ENCODE measurements at places on chromosomes 7 and 10. TPM values are rescaled to one million over a fixed set of nuclear protein-coding genes. Genes with fewer than 3 reads are reported as not detected.

Gene IFIT1B
- not detected for total RNA-seq

Gene CUZD1
- total RNA-seq = 3.8 TPM

Gene TNPO3
- total RNA-seq = 87.0 TPM

Gene TMED4
- 60.9 TPM for total RNA-seq

Gene PRTFDC1
- 4.8 TPM for total RNA-seq

Gene TMEM184A
- total RNA-seq = 1.4 TPM

Gene RBP3
- not detected for total RNA-seq

Gene MLXIPL
- 23.8 TPM for total RNA-seq

Gene TMEM273
- total RNA-seq = 0.27 TPM

GRCh38 chr7:35336444-35336843 lies 82.5 kb upstream of the TBX20 start:
- H3K4me3 ChIP-seq = no peak overlapping the region
- DNase-seq = no peak
- no peaks in the 10 kb centered on the region for H3K36me3 ChIP-seq
- H3K4me1 ChIP-seq = no peaks in the 10 kb centered on the region
- H3K27me3 ChIP-seq = no peaks in the 10 kb centered on the region

DNA sequence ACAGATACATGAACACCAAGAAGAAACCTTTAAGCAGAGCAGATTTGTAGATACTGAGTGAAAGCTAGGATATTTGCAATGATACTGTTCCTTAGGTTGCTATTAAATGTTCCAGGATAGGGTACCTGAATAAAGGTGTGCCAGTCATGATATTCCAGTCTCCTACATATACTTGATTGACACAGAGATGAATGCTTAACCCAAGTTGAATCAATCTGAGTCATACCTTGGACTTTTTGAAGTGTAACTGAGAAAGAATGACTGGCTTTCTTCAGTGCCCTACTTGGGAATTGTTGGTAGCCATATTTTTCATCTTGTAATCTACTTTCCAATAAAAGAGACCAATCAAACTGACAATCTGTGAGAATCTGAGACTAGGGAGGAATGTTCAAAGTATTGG lies 805.7 kb upstream of the GHITM start:
- no peaks in the 10 kb centered on the region for H3K27me3 ChIP-seq
- no peaks in the 10 kb centered on the region for H3K4me1 ChIP-seq
- 0 out of 2 replicates have a peak, but pooled peaks cover 3% of the 10 kb centered on the region for H3K36me3 ChIP-seq
- H3K4me3 ChIP-seq = no peak overlapping the region
- DNase-seq = no peak

DNA sequence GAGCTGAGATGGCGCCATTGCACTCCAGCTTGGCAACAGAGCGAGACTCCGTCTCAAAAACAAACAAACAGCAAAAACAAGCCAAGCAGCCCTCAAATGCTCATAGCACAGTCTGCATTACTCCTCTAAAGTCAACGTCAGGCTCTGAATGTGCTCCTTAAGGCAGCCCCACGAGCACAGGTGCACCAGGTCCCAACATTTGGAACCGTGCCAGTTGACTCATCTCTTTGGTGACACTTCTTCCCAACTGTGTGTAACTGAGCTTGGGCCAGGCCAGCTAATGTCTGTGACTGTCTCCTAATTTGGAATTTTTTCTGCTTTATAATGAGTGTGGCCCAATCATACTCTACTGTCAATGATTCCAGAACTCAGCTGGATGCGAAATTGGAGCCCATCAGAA lies 66.3 kb upstream of the EFCAB10 start:
- peaks cover 23% of the 10 kb centered on the region for H3K36me3 ChIP-seq
- no peak for DNase-seq
- peaks cover 77% of the 10 kb centered on the region for H3K4me1 ChIP-seq
- H3K27me3 ChIP-seq = no peaks in the 10 kb centered on the region
- peak overlapping the region; percentile 68 for H3K27ac ChIP-seq

GRCh38 chr7:123601530-123601929 lies at the start of gene ASB15:
TSS of gene ASB15 (plus strand) at chr7:123601821. CDS start at chr7:123614503, 12,682 bp downstream.
- no peaks in the 10 kb centered on the region for H3K27me3 ChIP-seq
- no peaks in the 10 kb centered on the region for H3K4me1 ChIP-seq
- no peak for DNase-seq

GRCh38 chr10:84543948-84544347 lies 215.6 kb downstream of the CCSER2 start:
- H3K27ac ChIP-seq = no peak overlapping the region
- peaks cover 3% of the 10 kb centered on the region for H3K36me3 ChIP-seq
- no peak for DNase-seq
- H3K27me3 ChIP-seq = peaks cover 5% of the 10 kb centered on the region
- H3K4me1 ChIP-seq = peaks cover 22% of the 10 kb centered on the region

GRCh38 chr7:139104091-139104450 lies 5.4 kb downstream of the ZC3HAV1 start:
- DNase-seq = no peak
- no peaks in the 10 kb centered on the region for H3K27me3 ChIP-seq
- peaks cover 23% of the 10 kb centered on the region for H3K4me1 ChIP-seq
- no peak overlapping the region for H3K4me3 ChIP-seq
- H3K27ac ChIP-seq = peak overlapping the region; percentile 29

GRCh38 chr7:115662676-115663075 lies 367.9 kb downstream of the TFEC start:
- no peaks in the 10 kb centered on the region for H3K36me3 ChIP-seq
- H3K27ac ChIP-seq = no peak overlapping the region
- no peak for DNase-seq
- H3K27me3 ChIP-seq = no peaks in the 10 kb centered on the region

- H3K4me1 ChIP-seq = peaks cover 10% of the 10 kb centered on the region
- no peak overlapping the region for H3K4me3 ChIP-seq
- DNase-seq = no peak
- no peaks in the 10 kb centered on the region for H3K27me3 ChIP-seq
Measured at GRCh38 chr7:108576116-108576515, 6.4 kb downstream of the DNAJB9 start.

- no peaks in the 10 kb centered on the region for H3K36me3 ChIP-seq
- no peak for DNase-seq
- H3K27me3 ChIP-seq = no peaks in the 10 kb centered on the region
- H3K27ac ChIP-seq = no peak overlapping the region
Measured at GRCh38 chr10:96673318-96674099, 46.8 kb downstream of the PIK3AP1 start.

GRCh38 chr10:16360425-16360824 lies 76.4 kb upstream of the PTER start:
- peaks cover 5% of the 10 kb centered on the region for H3K4me1 ChIP-seq
- H3K27me3 ChIP-seq = no peaks in the 10 kb centered on the region
- H3K4me3 ChIP-seq = no peak overlapping the region

- H3K27ac ChIP-seq = no peak overlapping the region
- H3K4me3 ChIP-seq = no peak overlapping the region
- no peaks in the 10 kb centered on the region for H3K27me3 ChIP-seq
- H3K4me1 ChIP-seq = peaks cover 6% of the 10 kb centered on the region
- H3K36me3 ChIP-seq = peaks cover 8% of the 10 kb centered on the region
- DNase-seq = no peak
Measured at GRCh38 chr7:55174856-55175255, 156.0 kb downstream of the EGFR start.

DNA sequence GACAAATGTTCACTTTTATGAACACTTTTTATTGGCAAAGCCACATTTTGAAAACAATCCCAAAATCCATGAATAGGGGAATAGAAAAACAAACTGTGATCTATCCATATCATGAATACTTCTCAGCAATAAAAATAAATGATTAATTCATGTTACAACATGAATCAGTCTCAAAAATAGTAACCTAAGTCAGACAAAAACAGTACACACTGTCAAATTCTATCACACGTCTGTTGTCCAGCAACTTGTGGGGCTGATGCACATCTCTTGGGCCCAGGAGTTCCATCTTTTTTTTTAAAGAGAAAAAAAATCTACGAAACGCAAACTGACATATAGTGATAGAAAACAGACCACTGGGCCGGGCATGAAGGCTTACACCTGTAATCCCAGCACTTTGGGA lies 71.0 kb downstream of the LARP4B start:
- no peak overlapping the region for H3K4me3 ChIP-seq
- H3K36me3 ChIP-seq = peaks cover 60% of the 10 kb centered on the region
- peaks cover 45% of the 10 kb centered on the region for H3K4me1 ChIP-seq
- H3K27ac ChIP-seq = no peak overlapping the region
- H3K27me3 ChIP-seq = no peaks in the 10 kb centered on the region

DNA sequence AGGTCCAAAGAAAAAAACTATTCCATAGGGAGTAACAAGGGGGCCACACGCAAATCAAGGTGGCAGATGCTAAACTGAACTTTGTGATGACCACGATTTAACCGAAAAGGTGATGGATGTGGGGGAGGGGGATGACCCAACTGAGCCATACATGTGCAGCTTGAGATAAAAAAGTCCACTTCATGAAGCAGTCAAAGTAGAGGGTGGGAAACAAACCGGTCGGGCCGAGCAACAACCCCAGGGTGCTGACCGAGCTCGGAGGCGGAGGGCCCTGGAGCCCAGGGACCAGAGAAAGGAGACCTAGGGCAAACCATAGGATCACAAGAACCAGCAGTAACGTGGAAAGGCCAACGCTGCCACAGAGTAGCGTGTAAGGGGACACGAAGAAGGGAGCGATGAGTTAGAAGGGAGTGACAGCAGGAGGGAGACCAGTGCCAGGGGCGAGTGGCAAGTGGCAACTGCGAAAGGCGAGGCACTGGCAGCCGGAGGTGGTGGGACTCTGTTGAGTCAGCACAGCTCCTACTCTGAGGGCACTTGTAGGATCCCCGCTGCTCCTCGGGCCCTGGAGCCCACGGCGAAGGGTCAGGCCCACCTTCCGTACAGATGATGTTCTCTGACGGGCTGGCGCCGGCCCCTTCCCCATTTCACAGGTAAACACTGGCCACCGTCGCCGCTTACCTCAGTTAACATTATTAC lies 540 bp downstream of the SNX13 start:
- peak overlapping the region; percentile 97 for H3K4me3 ChIP-seq
- H3K27ac ChIP-seq = peak overlapping the region; percentile 97
- no peaks in the 10 kb centered on the region for H3K27me3 ChIP-seq
- H3K36me3 ChIP-seq = no peaks in the 10 kb centered on the region
- H3K4me1 ChIP-seq = peaks cover 37% of the 10 kb centered on the region

DNA sequence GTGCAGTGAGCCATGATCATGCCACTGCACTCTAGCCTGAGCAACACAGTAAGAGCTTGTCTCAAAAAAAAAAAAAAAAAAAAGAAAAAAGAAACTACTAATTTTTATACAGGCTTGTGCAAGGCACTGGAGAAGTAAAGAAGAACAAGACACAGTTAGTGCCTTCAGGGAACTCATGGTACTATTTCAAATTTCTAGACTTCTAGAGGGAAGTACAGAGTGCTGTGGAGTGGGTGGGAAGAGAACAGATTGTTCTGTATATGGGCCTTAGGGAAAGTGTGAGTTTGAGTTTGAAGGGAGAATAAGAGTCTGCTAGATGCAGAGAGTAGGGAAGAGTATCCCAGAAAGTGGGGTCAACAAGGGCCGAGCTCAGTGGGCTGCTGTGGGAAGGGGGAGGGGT lies 234.8 kb downstream of the PHTF2 start:
- H3K36me3 ChIP-seq = no peaks in the 10 kb centered on the region
- no peaks in the 10 kb centered on the region for H3K27me3 ChIP-seq
- no peak overlapping the region for H3K4me3 ChIP-seq
- H3K4me1 ChIP-seq = peaks cover 21% of the 10 kb centered on the region

DNA sequence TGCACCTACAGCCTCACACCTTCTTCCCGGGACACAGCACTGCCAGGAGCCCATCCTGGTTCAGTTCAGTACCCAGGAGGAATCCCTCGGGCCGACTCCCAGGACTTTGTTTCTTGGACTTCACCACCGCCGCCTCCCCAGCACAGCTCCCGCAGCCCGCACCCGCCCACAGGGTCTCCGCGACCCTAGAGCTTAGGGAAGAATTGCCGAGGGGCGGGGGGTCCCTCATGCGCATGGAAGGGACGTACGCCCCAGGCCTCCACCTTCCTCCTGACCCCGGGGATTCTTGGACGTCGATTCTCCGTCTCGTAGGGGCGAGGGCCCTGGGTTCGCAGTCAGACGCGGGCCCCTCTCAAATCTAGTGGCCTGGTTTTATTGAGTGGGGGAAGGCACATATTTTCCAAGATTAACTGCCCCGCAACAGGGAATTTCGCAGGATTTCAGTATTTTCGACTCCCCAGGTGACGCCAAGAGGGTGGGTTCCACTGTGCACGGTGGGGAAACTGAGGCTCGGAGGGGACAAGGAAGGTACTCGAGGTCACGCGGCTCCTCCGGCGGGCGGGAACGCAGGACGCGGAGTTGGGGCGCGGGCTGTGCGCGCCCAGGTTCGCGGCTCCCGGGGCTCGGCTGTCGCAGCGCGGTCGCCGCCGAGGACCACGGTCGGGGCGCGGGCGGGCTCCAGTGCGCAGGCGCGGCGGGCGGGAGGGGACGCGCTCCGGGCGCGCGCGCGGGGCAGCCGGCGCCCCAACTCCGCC lies at the start of gene ADCY1:
ADCY1 (plus strand) TSS at position 708 of the 755 bp plus-strand sequence. CDS start 176 bp downstream, outside the sequence.
- DNase-seq = peak; percentile 53
- no peak within 1 kb of the TSS for H3K27ac ChIP-seq
- H3K27me3 ChIP-seq = peaks cover 48% of the 10 kb centered on the region
- no peaks in the 10 kb centered on the region for H3K36me3 ChIP-seq
- H3K4me3 ChIP-seq = peak within 1 kb of the TSS; percentile 81

GRCh38 chr7:93036149-93036640 lies 81.6 kb downstream of the SAMD9 start:
- no peak for DNase-seq
- peaks cover 11% of the 10 kb centered on the region for H3K36me3 ChIP-seq
- no peak overlapping the region for H3K27ac ChIP-seq
- H3K27me3 ChIP-seq = peaks cover 3% of the 10 kb centered on the region
- peaks cover 21% of the 10 kb centered on the region for H3K4me1 ChIP-seq

Measured in WTC11 (cell line).